ENCODE measurements at places on chromosomes 13 and 19.

DNA sequence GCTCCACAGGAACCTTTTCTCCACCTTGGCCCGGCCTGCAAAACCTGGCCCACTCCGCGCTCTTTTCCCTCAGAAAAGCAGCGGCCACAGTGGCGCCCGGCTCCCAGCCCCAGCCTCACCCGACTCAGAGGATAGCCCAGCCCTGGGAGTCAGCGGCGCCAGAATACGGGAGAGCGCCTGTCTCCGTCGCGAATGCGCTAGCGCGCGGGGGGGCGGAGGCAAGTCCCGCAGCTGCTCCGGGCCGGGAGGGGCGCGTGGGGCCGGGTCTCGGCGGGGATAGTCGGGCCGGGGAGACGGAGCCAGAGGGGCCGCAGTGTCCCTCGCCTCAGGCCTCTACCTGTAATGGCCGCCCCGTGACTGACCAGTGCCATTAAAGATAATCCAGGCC is at the start of gene ZFP30:
ZFP30 (minus strand) TSS at position 165 of the 388 bp plus-strand sequence. CDS start 7,643 bp downstream, outside the sequence.
- DNase-seq = peak; percentile 65

DNA sequence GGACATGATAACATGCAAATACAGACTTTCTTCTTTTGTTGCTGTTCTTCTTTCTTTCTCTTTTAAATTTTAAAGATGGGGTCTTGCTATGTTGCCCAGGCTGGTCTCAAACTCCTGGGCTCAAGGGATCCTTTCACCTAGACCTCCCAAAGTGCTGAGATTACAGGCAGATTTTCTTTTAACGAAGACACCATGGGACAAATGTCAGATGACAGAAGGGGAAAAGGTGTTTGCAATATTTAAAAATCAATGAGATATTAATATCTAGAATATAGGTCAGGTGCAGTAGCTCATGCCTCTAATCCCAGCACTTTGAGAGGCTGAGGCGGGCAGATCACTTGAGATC is 3.7 kb upstream of the RYR1 start:
- DNase-seq = no peak

DNA sequence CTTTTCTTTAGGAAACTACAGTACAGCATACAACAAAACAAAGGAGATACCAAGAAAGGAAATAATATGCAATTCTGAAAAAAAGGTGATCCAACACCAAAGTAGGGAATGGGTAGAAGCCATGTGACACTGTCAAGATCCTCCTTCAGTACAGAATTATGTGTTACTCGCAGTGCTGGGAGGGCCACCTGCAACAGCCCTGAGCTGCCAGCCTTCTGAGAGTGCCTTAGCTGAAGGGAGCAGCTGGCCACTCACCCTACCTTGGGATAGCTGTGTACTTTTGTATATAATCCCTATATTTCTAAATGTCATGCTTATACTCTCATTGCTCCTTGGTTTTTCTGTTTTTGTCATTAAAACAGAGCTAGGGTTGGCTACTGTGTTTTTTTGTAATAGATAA is 1518.2 kb upstream of the PCDH20 start:
- DNase-seq = no peak

DNA sequence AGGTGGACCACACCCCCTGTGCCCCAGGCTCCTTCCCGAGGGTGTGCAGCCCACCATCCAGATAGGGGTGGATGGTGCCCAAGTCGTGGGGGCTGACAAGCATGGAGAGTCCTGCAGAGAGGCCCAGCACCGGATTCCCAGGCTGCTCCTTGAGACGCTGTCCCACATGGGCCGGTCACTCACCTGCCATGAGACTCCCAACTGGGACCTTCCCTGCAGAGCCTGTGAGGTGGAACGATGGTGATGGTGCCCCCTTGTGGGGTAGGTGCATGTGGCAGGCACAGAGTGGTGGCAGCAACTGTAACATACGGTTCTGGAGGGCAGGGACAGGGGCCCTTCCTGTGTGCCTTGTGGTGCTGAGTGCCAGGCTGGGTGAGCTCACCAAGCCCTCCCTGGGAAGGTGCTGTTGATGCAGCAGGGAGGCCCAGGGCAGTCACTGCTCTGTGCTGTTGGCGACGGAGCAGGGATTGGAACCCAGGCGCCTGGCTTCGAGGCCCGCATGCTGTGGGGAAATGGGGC is 33.1 kb downstream of the PPP1R37 start:
- peak; percentile 56 for DNase-seq

GRCh38 chr19:51567583-51567982 is 3.5 kb upstream of the ZNF175 start:
- DNase-seq = no peak

- no peak for DNase-seq
These were observed 7.0 kb downstream of the POU4F1 start for GRCh38 chr13:78596399-78596735.

DNA sequence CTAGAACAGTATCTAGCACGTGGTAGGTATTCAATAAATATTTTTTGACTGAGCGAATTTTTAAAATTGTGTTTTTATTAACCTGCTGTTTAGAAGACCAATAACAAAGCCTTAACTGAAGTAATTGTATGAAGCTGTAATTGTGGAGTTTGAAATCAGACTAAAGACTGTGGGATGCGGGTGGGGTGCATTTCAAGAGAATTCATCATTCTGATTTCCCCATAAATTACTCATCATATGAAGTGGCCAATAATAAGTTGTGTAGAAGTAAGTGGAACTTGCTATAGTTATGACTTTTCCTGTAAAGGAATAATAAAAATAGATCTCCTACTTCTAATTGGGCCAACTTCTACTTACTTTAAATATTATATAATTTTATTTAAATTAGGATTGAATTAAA is 449.3 kb downstream of the PCDH9 start:
- no peak for DNase-seq

DNA sequence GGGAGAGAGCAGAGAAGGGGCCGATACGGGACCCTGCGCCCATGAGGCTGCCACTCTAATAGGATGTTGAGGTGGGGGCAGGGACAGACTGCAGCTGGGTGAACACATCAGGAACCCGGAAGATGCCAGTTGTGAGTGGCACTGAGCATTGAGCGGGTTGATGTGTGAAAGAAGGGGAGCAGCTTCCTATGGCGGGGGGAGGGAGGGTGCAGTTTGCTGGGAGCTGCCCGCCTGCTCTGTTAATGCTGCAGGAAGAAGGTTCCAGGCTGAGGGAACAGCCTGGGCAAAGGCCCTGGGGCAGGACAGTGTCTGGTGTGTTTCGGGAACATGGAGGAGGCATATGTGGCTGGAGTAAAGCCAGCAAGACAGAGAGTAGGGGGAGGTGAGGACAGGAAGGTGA is 29.8 kb downstream of the DNM2 start:
- DNase-seq = no peak

- no peak for DNase-seq
These were observed 8.9 kb downstream of the ATG4D start for GRCh38 chr19:10552510-10553053.

DNA sequence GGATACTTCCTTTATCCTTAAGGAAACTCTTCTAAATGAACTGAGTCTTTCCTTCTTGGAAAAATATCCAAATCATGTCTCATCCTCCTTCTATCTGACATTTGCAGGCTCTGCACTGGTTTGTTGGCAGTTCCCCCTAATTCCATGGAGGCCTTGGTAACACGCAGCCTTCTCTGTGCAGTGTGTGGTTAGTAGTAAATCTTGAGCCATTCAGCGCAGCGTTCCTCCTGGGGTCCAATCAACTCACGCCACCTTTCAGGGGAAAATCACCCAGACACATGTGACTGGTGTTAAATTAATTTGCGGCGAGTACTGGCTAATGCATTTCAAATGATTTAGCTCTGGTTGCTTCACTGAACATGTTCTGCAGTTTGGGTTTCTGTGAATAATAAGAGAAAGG is 21.0 kb upstream of the CBY2 start:
- no peak for DNase-seq

- no peak for DNase-seq
These were observed 235.6 kb upstream of the SOX21 start for GRCh38 chr13:94947965-94948371.

DNA sequence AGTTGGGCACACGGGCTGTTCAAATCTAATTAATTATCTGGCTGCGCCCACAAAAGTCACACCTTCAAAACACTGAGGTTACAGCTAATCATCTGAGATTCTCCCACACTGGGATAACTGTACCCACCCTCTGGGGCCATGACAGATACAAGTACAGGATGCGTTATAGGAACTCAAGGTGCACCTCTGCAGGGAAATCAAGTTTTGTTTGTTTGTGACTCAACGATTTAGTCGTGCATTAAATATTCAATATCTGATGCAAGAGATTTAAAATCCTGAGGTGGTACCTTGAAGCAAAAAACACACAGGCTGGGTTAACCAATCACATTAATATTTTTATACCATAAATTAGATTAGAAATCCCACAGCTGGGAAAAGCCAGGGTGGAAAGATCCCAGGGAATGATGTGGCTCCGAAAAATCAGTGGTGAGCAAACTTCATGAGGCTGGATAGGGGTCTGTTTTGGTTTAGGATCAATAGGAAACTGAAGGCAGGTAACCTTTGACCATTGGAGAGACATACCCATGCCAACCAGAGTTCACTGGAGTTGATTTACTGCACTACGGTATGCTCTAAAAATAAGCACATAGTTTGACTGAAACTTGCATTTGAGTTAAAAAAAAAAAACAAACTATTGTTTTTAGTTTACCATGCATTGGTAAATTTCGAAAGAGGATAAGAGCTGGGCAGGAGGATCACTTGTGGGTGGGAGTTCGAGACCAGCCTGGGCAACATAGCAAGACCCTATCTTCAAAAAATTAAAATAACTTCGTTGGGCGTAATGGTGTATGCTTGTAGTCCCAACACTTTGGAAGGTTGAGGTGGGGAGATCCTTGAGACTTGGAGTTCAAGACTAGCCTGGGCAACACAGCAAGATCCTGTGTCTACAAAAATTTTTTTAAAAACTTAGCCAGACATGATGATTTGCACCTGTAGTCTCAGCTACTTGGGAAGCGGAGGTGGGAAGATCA is 23.9 kb upstream of the CEBPG start:
- DNase-seq = no peak

- DNase-seq = no peak
These were observed 41.2 kb downstream of the BRD4 start for GRCh38 chr19:15291089-15291488.

DNA sequence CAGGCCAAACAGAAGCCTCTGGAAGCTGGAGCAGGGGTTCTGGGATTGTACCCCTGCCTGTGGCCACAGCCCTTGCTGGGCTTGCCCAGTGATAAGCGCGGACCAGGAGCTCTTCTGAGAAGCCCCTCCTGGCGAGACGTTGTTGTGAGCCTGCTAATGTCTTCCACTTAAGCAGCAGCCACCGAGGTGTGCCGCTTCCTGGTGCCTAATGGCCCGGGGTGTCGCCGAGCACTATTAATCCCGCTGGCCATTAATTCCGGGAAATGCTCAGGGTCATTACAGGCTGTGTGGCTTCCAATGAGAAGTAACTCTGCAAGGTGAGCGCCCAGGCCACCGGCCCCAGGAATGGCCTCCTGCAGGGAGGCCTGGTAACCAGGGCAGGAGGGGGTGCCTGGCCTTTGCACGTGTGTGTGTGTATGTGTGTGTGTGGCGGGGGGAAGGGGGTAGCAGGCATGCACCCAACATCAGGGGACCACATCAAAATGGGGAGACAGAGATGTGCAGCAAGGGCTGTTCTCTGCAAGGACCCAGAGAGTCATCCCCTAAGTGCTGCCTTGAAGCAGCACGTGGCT is 175.0 kb downstream of the URI1 start:
- no peak for DNase-seq

DNA sequence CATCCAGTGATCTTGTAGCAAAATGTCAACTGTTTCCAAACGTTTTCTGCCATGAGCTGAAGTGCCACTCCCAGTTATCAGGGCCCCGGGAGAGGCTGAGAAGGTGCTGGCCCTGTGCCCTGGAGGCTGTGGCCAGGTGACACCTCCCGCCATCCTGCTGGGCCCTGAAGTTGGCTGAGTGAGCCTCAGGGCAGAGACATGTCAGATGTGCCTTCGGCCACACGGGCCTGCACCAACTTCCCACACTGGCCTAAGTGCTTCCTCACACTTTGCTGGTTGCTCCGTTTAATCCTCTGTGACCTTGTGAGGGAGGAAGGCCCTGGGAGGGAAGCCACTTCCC is 4.8 kb downstream of the ADPRHL1 start:
- no peak for DNase-seq

- no peak for DNase-seq
These were observed 8.7 kb upstream of the INSL3 start for GRCh38 chr19:17829855-17830566.

- DNase-seq = no peak
These were observed 2801.9 kb downstream of the PCDH9 start for GRCh38 chr13:64428196-64428595.

DNA sequence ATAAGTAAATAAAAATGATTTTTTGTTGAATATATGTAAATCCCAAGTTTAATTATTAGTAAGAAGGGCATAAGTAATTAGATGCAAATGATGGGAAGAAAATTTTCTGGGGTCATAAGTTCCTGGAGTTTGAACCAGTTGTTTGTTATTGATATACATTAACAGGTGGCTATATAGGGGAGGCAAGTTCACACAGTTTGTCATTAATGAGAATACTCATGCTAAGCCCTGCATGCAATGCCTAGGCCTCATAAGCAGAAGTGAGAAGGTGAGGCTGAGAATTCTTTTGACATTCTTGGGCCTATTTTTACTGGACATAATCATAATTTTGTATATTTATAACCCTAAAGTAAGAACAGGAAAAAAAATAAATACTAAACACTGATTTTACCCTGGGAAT is 1210.7 kb upstream of the PCDH9 start:
- no peak for DNase-seq

GRCh38 chr19:57031106-57031505 is 88.7 kb upstream of the USP29 start:
- DNase-seq = no peak

- DNase-seq = no peak
These were observed 859 bp downstream of the ZNF433 start for GRCh38 chr19:12034620-12035019.

DNA sequence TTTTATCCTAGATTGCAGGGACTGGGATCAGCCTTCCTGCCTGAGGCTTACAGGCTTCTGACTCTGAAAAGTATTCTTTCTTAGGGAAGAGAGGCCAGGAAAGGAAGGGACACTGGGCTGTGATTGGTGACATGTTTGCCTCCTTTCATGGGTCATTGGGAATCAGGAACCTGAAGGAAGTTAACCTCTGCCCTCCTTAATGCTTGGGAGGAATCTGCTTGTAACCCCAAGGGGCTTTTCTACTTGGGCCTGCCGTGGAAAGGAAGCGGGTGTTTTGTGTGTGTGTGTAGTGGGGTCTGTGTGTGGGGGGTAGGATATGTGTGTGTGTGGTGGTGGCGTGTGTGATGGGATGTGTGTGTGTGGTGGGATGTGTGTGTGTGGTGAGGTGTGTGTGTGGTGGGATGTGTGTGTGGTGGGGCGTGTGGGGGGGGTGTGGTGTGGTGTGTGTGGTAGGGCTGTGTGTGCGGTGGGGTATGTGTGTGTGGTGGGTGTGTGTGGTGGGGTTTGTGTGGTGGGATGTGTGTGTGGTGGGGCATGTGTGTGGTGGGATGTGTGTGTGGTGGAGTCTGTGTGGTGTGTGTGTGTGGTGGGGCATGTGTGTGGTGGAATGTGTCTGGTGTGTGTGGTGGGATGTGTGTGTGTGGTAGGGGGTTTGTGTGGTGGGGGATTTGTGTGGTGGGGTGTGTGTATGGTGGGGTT is 41.3 kb upstream of the NPAS1 start:
- DNase-seq = no peak

GRCh38 chr19:37969695-37970094 is 62.7 kb downstream of the SIPA1L3 start:
- DNase-seq = no peak
